Fibroblast of skin of left biceps (primary cell): ENCODE measurements at places on chromosomes 16 and 17.
A peak's percentile ranks its signal among the peaks of the same experiment; 100 is the strongest.

- DNase-seq, result no peak
Measured at GRCh38 chr16:102060-102855, 24.2 kb downstream of the MPG start.

- DNase-seq, result no peak
Measured at GRCh38 chr17:71914812-71915211, 206.0 kb upstream of the SOX9 start.

- no peak for DNase-seq
Measured at GRCh38 chr16:25950586-25951281, 259.0 kb downstream of the HS3ST4 start.

- no peak for DNase-seq
Measured at GRCh38 chr17:56373981-56374833, 219.3 kb upstream of the NOG start.

DNA sequence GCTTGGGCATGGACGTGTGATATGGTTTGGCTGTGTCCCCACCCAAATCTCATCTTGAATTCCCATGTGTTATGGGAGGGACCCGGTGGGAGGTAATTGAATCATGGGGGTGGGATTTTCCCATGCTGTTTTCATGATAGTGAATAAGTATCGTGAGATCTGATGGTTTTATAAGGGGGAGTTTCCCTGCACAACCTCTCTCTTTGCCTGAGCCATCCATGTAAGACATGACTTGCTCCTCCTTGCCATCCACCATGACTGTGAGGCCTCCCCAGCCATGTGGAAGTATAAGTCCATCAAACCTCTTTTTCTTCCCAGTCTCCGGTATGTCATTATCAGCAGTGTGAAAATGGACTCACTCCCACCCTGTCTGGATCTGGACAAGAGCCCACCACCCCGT, 393.4 kb downstream of the SEC14L1 start:
- no peak for DNase-seq

- DNase-seq, result no peak
Measured at GRCh38 chr16:19184823-19185509, 16.9 kb downstream of the SYT17 start.

- DNase-seq, result no peak
Measured at GRCh38 chr17:55420776-55421178, 858 bp downstream of the MMD start.

- DNase-seq, result no peak
Measured at GRCh38 chr17:39658760-39659159, 6.4 kb upstream of the TCAP start.

GRCh38 chr16:11562941-11563340, 23.8 kb downstream of the LITAF start:
- no peak for DNase-seq

GRCh38 chr16:17965133-17965900, 371.2 kb downstream of the NPIPA8 start:
- DNase-seq, result no peak

GRCh38 chr17:49926886-49927285, 42.1 kb upstream of the DLX4 start:
- DNase-seq, result no peak

- no peak for DNase-seq
Measured at GRCh38 chr16:3348547-3349167, 7.0 kb upstream of the OR2C1 start.

- DNase-seq, result no peak
Measured at GRCh38 chr17:42853004-42853403, 2.0 kb downstream of the AOC3 start.

DNA sequence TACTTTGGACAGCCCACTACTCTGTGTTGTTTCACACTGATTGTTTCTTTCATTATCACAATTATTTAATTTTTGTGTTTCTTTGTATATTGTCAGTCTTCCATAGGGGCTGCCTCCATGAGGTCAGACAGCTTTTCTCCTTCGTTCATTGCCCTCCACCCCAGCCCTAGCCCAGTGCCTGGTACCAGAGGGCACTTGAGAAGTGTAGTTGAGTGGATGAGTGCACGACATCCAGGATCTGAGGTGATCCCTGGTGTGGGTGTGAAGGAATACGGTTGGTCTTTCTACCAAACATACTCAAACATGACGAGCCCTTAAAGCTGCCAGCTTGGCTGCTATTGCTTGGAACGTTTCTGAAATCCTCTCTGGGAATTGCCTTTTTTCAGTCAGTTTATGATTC, 37.9 kb downstream of the DHRS7B start:
- DNase-seq, result no peak

DNA sequence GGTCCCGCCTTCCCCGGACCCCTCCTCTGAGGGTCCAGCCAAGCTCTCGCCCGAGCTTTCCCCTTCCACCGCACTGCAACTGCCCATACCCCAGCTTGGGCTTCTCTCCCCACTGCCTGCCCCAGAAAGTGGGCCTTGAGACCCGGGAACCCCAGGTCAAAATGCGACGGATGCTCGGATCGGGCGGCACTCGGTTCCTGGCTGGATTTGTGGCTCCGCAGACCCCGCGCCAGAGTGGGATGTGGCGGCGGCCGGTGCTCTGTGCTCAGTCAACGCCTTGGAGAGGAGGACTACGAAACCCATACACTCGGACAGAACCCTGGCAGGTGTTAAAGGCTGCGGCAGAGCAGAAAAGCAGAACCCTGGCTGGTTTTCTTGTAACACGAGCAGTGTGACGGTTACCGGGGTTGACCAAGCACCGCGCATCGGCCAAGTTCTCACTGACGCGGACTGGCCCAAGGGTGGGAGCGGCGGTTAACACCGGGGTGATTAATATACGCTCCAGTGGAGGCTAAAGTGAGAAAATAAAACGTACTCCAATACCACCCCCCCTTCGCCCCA, 885 bp upstream of the SLFN13 start:
- no peak for DNase-seq

DNA sequence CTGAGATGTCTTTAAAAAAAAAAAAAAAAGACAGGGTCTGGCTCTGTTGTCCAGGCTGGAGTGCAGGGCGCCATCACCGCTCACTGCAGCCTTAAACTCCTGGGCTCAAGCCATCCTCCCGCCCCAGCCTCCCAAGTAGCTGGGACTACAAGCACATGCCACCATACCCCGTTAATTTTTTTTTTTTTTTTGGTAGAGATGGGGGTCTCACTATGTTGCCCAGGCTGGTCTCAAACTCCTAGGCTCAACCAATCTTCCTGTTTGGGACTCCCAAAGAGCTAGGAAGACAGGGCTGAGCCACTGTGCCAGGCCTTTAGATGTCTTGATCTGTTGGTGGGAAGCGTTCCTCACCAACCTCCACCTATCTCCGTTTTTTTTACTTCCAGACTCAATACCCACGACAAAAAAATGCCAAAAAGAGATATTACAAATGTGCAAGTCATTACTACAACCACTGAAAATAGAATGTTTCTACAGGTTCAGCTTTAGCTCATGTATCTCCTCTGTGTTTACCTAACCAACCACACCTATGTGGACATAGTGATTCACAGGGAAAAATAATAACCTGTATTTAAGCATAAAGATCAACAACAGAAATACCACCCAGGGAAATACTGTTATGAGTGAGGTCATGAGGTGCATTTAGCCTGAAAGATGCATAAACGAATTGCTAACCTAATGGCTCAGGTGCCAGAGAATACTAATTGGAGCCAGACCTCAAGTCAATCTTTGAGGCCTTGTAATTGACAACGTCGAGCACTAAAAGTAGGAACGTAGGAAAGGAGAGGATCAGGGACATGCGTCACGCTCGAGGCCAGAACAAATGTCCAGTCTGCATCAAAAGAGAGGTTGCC, 22.6 kb downstream of the NACA2 start:
- DNase-seq, result no peak

GRCh38 chr16:84254062-84254461, 14.2 kb upstream of the KCNG4 start:
- no peak for DNase-seq

- no peak for DNase-seq
Measured at GRCh38 chr16:19859166-19859565, 25.5 kb downstream of the GPRC5B start.

DNA sequence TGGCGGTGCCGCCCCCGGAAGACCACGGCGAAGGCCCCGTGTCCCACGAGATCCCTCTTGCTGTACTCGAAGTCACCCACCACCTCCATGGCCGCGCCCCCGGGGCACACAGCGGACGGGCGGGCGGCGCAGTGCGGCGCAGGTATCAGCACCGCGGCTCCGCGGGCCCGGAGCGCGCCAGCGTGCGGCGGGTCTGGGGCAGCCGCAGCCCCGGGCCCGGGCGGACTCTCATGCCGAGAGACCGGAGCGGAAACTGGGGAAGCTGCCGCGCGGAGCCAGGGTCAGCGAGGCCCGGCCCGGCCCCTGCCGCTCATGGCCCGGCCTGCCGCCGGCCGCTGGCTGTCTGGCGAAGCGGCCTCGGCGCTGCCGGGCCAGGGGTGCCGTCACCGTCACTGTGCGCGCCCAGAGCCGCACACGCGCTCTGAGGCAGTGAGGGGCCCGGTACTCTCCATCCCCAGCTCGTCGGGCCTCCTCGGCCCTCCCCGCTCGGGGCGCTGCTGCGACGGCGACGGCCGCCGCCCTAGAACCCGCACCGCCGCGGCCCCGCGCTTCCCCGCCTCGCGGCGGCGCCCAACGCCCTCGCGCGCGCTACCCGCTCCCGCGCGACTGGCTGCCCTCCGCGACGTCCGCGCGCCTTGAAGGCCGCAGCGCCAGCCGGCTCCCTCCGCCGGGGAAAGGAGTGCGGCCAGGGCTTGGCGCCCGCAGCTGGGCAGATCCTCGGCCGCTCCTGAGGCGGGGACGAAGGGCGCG, at the start of gene ULK2:
Gene ULK2, minus strand, starts transcription at position 608 of the 750 bp plus-strand sequence. Its CDS starts 519 bp downstream, at position 89.
- DNase-seq, result peak; percentile 62

- DNase-seq, result no peak
Measured at GRCh38 chr16:57358527-57359095, at the start of gene CCL22. CCL22 (plus strand) TSS chr16:57358783; CDS start chr16:57358817, 34 bp downstream.

GRCh38 chr17:82283208-82283749, 9.8 kb upstream of the CSNK1D start:
- no peak for DNase-seq

GRCh38 chr16:88015806-88016140, 64.5 kb downstream of the BANP start:
- DNase-seq, result no peak

DNA sequence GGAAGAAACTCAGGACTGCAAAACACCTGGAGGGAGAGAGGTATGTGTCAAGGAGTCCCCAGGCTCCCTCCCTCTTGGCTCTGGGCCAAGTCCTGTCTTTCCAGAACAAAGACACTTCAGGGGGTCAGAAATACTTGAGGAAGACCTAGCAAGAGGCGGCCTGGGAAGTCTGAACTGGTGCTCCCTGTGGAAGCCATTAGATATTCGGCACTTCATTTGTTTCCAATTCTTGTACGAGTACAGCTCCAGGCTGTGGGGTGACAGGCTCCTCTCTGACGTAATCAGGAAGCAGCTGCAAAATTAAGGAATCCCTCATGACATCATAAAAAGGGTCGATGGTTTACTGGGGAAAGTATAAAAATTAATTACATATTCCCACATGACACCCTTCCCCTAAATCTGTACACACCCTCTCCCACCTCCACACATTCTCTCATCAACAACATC, 108.7 kb downstream of the SMG6 start:
- no peak for DNase-seq

DNA sequence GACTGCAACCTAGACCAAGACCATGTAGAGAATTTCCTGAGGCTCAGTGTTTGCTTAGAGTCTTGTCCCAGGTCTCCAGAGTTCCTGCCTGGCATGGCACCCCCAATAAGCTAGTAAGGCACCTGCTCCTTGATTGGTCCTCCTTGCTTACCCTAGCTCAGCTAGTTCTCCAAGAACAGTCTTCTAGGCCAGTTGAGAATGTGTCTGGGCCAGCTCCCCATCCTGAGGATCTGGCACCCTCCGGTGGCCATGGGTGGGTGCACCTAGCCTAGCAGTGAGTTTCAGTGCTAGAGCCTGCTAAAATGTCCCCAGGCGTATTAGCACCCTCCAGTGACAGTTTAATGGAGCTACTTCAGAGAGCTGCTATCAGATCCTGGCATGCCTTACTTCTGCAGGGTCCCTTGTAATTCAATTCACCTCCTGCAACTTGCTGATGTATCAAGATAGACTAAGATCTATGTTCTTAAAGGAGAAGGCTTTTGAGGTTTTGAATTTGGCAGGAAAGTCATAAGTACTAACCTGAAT, 44.4 kb upstream of the MED13 start:
- peak; percentile 9 for DNase-seq

- DNase-seq, result no peak
Measured at GRCh38 chr16:17921357-17921978, 415.1 kb downstream of the NPIPA8 start.
